ENCODE measurements at places on chromosomes 3 and 15.

- no peak for DNase-seq
Observed at GRCh38 chr3:162865466-162865865, 1368.9 kb downstream of the OTOL1 start.

DNA sequence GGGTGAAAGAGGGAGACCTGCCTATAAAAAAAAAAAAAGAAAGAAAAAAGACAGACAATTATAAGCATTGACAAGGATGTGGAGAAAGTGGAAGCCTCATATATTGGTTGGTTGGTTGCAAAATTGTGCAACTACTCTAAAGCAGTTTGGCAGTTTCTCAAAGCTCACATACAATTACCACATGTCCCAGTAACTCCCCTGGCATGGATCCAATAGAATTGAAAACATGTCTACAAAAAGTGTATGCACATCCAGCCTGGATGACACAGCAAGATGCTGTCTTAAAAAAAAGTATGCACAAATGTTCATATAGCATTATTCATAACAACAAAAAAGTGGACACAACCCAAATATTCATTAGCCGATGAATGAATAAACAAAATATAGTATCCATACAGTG, 19.5 kb downstream of the SETMAR start:
- DNase-seq: no peak

GRCh38 chr3:171825222-171825828, 15.0 kb upstream of the PLD1 start:
- DNase-seq: no peak

DNA sequence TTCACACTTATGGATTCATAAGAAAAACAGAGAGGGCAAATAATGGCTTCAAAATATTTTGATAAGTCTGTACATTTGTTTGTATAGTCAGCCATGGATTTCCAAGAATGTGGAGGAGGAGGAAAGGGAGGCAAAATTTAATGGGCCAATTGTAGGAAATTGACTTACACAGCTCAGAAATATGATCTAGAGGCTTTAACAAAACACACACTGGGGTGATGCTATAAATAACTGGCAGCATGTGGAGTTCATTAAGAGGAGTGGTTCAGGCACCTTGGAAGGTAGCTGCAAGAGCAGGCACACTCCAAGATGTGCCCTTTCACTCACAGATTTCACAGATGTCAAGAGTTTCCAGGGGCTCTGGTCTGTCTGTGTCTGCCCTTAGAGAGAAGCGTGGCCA, 193.4 kb upstream of the RASGRP1 start:
- DNase-seq: no peak

DNA sequence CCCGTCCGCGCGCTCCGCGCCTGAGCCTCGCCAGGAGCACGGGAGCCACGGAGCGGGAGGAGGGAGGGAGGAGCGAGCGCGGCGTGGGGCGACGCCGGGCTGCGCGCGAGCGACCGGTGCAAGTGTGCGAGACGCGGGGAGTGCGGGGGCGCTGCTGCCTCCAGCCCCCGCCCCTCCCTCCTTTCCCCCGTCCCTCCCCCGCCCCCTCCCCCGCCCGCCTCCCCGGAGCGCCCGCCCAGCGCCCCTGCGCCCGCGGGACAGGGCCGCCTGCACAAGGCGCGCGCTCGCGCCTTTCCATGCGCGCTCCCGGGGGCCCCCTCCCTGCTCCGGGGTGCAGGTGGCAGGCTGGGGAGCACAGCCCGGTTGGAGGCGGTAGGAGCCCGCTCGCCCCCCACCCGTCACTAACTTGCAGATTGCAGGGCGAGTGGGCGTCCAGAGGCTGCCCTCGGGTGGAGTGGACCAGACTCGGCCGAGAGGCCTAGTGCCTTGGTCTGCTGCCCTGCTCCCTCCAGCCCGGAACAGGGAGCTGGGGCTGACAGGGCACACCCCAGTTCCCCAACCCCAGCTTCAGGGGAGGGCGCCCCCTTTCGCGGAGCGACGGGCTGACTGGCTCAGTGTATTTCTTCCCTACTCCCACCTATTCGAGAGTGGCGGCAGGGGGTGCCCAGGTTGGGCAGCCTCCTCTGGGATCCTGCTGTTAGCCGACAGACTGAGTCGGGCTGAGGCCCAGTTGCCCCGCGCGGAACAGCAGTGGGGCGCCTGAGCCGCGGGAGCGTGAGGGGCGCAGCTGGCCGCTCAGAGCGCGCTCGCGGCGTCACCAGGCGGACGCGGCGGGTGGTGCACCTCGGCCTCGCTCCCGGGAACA, at the start of gene WNT7A:
TSS of gene WNT7A (minus strand) at position 126 of the 865 bp plus-strand sequence. CDS start 255 bp downstream, outside the sequence.
- DNase-seq: peak; percentile 30

- no peak for DNase-seq
Observed at GRCh38 chr3:105610473-105610872, 243.8 kb downstream of the ALCAM start.

DNA sequence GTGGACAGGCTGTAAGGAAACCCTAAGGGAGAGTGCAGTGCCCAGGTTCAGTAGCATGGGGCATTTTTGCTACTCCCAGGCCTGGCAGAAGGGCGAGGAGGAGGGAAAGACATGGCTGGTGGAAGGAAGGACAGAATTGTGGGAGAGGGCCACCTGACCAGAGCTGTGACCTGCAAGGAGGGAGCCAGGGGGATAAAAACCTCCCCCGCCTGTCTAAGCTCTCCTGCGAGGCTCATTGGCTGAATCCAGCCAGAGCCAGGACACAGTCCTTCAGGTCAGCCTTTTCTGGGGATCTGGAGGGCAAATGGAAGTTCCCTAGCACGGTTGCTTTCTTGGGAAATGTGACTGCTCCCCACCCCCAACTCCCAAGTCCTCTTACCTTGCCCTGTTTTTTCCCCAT, 13.3 kb upstream of the ANKDD1A start:
- DNase-seq: no peak

DNA sequence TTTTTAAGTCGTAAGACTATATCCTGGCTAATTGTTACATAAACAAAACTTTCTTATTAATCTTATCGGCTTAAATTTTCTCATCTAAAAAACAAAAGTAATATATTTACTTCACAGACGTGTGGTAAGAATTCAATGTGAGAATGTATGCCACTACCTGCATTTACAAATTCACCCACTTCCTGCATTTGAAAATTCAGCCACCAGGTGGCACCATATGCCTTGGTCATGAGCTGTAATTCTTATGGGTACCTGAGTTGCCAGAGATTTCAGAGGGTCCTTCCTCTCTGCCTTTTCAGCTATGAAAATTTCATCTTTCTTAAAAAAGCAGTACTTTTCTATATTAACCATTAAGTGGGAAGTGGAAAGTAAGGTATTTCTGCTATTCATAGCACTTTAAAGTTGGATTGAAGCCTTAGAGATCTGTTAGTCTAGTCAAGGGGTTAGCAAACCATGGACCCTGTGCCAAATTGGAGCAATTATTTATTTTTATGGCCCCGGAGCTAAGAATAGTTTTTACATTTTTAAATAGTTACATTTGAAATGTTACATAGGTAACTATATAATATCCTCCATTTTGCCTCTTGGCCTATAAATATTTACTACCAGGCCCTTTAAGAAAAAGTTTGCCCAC, 127.8 kb downstream of the HCN4 start:
- peak; percentile 69 for DNase-seq

- no peak for DNase-seq
Observed at GRCh38 chr3:53511246-53511645, 16.8 kb downstream of the CACNA1D start.

DNA sequence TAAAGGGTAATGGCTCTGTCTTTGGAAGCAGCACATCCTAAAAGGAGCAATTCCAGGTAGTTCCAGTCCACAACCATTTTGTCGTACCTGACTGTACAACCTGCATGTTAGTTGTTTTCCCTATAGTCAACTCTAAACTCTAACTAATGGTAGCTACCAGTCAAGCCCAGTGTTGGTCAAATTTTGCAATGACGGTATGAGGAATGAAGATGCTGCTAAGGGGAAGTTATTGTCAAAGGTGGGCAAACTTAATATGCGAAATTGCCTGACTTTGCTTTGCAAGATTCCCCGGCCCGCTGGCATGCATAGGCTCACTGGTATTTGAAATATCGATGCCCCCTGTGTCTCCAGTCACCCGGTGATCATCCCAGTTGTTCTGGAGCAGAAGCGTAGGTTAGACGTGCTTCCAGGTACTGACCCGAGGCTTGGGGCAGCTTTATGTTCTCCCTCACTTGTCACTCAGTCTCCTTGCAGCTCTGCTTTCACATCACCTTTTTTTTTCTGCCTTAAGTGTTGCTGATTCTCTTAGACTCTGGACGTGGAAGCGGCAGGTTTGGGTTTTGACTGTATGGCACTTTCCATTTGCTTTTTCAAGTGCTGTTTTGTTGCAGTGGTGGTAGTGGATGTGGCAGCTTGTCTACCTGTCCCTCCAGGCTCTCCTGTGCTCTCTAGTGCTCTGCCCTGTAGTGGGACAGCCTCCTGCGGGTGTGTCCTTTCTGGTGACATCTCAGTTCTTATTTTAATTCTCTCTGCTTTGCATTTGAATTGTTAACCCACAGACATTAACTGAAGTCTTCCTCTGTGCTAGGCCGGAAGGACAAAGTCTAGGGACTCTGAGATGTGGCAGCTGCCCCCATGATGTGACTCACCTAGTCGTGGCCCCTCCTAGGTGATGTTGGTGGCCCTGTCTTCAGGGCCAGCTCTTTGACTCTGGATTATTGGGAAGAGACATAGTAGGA, 95.8 kb upstream of the UMPS start:
- DNase-seq: no peak

DNA sequence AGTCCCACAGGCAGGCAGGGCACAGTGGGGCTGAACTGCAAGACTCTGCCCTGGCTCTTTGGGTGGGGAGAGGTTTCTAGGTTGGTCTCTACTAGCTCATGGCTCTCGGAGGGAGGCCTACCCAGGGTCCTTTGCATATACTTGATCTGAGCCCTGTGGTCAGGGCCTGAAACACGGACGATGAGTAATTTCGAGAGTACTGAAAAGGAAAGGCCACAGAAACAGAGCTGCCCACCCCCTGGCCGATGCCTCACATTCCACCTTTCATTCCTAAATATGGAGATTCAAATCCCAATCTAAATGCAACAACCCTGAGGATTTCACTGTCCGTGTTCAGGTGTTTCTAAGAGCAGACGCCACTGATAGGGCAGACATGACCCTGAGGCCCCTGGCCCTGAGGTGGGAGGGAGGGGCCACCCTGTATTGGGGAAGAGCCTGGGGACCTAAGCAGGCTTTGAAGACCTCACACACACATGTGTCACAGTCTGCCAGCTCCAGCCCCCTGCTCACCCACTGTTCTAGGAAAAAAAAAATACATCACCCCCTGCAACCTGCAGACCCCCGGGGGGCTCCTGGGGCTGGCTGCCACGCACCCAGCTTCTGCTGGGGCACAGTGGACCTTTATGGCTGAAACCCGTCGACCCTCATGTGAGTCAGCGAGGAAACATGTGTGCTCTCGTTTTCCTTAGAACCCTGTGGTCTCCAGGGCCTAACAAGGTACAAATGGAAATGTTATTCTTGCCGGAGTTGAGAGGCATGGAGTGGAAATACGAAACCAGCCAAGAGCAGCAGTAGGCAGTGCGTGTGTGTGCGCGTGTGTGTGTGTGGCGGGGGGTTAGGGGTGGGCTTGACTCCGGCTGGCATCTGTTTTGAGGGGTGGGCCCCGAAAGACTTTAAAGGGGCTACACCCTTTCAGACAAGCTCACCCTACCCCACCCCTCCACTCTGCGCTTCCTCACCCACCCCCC, 112.7 kb downstream of the CHSY1 start:
- DNase-seq: no peak

DNA sequence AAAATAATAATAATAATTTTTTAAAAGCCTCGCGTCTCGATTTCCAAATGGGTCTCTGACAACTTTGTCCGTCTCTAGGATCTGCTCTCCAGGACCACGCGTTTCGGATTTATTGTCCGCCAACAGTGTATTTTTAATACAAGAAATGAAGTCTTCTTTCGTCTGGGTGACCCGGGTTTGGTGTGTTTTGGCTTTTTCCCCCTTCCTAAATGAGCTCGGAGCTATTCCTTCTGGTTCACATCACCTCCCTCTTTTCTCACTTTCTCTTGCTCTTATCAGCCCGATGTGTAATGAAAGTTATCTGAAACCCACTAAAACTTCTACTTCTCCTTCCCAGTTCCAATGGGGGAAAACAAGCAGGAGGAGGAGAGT, 516.7 kb downstream of the MECOM start:
- no peak for DNase-seq

DNA sequence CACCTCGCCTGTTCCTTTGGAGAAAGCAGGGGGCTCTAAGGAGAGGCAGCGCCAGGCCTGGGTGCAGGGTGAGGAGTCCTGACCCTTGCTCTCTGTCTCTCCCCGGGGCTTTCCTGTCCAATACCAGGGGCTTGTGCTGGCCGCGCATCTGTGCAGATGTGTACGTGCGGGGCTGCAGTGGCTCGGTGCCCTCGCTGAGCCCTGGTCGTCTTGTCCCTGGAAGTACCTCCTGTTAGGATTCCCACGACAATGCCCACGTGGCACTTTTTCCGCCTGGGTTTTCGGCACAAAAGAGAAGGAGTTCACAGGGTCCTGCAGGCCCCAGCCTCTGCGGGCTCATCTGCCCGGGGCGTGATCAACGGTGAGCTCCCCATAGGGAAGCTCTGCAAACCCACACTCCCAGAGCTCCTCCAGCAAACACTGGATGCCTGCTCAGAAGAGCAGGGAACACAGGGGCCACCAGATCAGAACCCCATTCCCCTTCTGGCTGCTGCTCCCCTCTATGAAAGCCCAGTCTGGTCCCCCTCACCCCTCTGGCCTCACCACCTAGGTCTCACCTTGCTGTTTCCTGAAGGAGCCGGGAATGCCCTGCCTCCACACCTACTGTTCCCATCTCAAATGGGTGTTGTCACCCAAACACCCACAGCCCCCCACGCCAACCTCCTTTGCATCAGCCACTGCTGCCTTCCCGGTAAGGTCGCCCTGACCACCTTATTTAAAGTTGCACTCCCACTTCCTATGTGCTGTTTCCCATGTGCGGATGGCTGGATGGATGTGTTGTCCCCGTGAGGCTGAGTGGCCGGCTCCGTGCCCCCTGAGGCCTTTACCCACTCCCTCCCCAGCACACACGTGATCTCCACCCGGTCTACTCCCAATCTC, 62.6 kb upstream of the PRR20G start:
- no peak for DNase-seq
